ENCODE measurements at places on chromosomes 12 and 14. TPM values are rescaled to one million over a fixed set of nuclear protein-coding genes. Genes with fewer than 3 reads are reported as not detected.

Gene SOCS2
- total RNA-seq, result 90.4 TPM

Gene LRRIQ1
- not detected for total RNA-seq

Gene GPR137C
- 0.07 TPM for total RNA-seq

- no peak for DNase-seq
Measured at GRCh38 chr12:113909776-113910420, 56.2 kb downstream of the RBM19 start.

Gene COCH
- 65.7 TPM for total RNA-seq

DNA sequence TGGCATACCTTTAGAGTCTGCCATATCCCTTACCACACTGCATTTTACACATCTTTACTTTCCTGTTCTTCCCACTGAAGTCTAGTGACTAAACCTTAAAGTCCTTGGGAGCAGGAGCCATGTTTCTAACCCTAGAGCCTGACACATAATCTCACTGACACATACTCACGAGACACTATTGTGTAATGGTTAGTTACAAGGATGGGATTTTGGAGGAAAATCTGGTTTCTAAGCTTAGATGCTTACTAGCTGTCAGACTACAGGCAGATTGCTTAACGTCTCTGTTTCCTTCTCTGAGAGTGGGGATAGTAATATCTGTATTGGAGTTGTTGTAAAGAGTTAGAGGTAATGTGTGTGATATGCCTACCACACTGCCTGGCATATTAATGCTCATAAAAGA, 6.2 kb upstream of the DYRK4 start:
- no peak for DNase-seq

DNA sequence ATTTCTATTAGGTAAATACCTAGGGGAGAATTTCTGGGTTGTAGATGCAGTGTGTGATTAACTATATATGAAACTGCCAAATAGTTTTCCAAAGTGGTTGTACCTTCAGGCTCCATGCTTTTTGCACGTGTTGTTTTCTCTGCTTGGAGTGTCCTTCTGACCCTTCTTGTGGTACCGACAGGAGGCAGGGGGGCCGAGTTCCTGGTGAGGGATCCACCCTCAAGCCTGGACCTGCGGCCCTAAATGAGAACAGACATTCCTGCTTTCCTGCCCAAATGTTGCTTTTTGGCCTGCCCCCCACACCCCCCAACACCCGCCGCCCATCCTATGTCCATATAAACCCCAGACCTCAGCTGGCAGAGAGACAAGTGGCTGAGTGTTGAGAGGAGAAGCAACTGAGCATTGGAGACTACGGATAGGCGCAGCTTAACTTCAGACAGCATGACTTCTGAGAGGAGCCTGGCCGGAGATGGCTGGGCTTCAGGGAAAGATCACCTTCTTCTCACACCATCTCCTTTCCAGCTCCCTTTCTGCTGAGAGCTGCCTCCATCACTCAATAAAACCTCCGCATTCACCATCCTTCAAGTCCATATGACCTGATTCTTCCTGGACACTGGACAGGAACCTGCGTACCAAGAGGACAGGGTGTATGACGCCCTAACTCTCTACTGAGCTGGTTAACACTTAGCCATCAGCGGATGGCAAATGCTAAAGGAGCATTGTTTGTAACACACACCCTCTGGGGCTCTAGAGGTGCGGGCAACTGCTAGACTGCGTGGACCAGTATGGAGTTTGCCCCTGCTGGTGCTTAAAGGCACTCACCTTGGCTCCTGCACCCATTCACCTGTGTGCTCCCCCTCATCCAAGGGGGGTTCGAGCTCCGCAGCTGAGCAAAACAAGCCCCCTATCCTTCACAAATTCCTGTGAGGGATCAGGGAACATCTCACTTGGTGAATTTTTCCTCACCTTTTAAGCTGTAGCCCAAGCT, 194.7 kb upstream of the FBXO33 start:
- DNase-seq, result no peak

Gene ERBB3
- 5.1 TPM for total RNA-seq

DNA sequence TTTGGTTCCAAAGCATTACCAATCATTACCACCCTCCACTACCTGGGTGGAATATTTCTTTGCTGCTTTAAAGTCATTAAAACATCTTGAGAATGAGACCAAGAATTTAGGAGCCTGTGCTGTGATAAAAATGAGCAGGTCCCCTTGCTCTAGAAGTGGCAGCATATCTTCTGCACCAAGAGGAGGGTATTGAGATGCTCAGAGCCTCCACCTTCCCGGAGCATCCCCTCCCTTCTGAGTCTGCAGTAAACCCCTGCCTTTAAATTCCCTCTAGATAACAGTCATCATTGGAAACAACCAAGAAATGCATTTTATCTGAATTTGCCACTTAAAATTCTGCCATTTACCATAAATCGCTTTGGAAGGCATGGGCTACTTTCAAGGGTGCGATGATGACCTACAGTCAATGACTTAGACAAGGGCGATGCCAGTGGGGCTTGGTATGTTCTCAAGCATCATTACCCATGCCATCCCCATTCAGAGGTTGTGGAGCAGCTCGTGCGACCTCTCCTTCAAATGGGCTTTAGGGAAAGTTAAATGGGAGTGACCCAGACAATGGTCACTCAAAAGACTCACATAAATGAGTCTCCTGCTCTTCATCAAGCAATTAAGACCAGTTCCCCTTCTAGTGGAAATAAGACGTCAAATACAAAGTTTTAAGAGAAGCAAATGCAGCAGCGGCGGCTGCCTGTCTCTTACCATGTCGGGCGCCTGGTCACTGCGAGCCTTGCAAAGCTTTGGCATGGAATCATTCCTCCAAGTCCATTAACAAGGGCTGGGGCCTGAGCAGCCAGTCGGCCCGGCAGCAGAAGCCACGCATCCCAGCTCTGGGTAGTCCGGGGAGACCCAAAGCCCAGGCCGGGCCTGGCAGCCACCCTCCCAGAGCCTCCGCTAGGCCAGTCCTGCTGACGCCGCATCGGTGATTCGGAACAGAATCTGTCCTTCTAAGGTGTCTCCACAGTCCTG, 334.5 kb downstream of the TMEM121 start:
- no peak for DNase-seq

DNA sequence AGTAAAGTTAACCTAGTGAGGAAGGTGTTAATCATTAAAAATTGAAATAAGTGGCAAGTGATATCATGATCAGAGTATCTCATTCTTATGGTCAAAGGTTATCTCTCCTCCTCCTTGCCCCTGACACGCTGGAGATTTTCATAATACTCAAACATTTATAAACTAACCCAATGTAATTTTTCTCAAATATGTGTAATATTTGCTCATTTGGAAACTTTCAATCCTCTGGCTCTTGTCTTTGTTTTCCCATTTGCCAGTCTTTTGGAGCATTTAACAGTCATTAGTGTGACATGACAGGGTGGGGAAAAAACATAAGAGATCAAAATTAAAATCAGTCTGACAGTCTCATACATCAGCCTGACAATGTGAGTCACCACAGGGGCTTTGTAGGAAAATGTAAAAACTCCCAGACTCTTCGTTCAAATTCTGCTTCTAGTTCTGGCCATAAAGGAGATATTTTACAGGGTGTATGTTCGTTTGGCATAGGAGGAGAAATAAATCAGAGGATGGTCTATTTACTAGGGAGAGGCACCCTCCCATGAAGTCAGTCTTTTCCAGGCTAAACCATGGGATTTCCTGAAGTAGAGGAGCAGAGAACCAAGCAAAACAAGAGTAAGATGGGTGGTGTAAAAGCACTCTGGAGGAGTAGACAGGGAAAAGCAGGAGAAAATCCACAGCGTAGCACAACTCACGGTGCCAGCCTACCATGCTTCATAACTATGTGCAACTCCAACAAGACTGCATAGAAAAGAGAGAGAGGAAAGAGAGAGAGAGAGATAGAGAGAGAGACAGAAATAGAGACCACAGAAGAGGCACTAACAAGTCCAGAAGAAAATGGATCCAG, 369.2 kb upstream of the PDE3A start:
- no peak for DNase-seq

GRCh38 chr14:50733494-50733893, 65.4 kb upstream of the SAV1 start:
- DNase-seq, result no peak

GRCh38 chr12:10147714-10148403, 17.9 kb upstream of the CLEC7A start:
- no peak for DNase-seq

- DNase-seq, result no peak
Measured at GRCh38 chr14:49218436-49219092, 367.6 kb downstream of the RPS29 start.

DNA sequence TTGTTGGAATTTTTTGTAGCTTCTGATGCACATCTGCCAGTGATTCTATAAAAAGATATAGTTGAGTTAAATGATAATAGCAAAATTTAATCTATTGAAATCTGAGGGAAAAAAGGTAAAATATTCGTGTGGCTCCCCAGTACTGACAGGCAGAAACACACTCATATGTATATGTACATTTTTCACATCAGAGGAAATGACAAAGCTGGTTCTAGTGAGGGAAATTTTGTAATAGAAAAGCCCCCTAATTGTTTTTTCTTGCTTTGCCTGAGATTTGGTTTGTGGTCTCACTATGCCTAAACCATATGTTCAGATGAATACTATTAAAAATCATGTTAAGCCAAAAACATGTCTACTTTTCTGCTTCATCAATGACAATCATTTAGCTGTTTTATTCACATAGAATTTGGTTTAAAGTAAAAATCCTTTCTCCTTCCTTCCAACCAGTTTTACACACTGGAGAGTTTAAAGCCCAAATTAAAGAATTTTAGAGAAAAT, 203.5 kb downstream of the ANO6 start:
- no peak for DNase-seq

Gene CIROP
- not detected for total RNA-seq

DNA sequence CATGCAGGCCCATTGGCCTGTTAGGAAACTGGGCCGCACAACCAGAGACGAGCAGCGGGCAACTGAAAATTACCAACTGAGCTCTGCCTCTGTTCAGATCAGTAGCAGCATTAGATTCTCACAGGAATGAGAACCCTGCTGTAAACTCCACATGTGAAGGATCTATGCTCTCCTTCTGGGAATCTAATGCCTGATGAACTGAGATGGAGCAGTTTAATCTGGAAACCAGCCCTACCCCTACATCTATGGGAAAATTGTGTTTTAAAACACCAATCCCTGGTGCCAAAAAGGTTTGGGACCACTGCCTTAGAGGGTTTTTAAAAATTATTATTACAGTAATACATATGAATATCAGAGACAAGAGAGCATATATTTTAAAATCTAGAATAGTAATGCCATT, 1144.5 kb downstream of the FSCB start:
- DNase-seq, result no peak

DNA sequence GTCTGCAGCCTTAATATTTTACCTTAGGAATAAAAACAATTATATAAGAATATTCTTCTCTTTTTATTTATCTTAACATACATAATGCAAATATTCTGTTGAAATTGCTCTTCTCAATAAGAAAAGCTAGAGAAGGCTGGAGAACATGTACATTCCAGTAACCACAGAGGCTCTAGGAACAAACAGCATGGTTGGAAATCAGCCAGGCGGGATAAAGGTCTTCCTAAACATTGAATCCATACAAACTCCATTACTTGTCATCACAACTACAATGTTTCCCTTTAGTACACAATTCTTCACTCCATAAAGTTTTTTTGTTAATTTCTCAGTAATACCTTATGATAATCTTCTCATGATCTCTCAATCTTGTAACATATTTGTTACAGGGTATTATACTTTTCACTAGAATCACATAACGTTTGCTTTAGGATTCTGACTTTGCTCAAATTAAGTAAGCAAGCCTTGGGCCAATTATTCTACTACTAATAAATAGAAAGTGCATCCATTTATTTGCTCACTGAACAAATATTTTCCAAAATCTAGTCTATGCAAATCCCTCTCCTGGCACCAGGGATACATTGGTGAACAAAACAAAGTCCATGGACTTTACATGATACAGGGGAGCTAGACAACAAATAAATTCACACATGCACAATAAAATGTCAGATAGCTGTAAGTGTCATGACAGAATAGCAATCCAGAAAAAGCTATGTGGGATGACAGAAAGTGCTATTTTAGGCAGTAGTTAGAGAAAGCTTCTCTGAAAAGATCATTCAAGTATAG, 237.5 kb upstream of the TMTC1 start:
- no peak for DNase-seq

Gene SNRPF
- total RNA-seq, result 66.1 TPM

Gene DCAF4
- total RNA-seq, result 28.2 TPM

Gene SPIC
- not detected for total RNA-seq

- no peak for DNase-seq
Measured at GRCh38 chr14:66043921-66044320, 442.2 kb upstream of the CCDC196 start.

Gene NANOG
- 0.04 TPM for total RNA-seq

GRCh38 chr14:44027397-44027796, 479.7 kb downstream of the FSCB start:
- DNase-seq, result no peak

GRCh38 chr12:105704787-105705186, 374.3 kb downstream of the C12orf75 start:
- DNase-seq, result no peak

Gene MGP
- total RNA-seq, result 1.2 TPM

DNA sequence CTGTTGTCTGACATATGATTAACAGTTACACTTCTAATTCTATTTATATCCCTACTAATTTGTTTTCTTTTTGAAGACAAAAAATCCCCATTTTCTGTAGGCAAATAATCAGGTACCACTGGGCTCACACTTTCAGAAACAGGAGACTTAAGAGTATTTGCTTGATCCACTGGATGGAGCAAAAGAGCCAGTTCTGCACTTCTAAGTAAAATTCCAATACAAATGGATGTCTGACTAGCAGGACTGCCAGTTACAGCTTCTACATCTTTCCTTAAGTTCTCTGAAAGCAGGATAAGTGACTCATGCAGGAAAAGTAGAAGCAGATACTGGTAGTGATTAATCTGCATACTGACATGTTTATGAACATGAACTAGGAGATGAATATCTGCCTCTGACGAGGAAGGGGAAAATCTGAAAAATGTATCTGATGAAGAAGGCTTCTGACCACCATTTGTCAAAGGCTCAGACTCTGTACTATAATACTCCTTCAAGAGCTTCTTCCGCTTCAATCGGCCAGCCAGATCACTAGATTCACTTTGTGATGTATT, 73.8 kb upstream of the ANKS1B start:
- no peak for DNase-seq

Gene SLC39A5
- 0.27 TPM for total RNA-seq

DNA sequence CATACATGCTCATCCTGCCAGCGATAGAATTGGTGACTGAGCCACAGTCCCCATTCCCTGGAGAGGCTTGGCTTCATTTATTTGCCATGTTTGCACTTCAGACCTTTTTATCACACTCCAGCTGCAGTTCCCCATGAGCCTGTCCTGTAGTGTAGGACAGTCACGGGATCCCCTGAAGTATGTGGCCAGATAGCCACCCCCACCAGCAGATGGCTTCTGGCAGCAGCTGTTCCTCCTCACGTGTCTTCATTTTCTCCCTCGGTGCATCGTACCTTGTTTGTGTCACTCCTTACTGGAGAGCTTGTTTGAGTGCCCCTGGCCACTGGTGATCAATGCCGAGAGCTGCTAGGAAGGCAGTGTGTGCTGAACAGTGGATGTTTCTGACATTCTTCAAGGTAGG, 40.2 kb downstream of the UBE3B start:
- DNase-seq, result no peak

Gene SLC24A4
- total RNA-seq, result not detected

GRCh38 chr14:57326253-57326652, 57.5 kb downstream of the AP5M1 start:
- DNase-seq, result no peak
